ENCODE measurements at places on chromosomes 7 and 10. TPM values are rescaled to one million over a fixed set of nuclear protein-coding genes. Genes with fewer than 3 reads are reported as not detected.

DNA sequence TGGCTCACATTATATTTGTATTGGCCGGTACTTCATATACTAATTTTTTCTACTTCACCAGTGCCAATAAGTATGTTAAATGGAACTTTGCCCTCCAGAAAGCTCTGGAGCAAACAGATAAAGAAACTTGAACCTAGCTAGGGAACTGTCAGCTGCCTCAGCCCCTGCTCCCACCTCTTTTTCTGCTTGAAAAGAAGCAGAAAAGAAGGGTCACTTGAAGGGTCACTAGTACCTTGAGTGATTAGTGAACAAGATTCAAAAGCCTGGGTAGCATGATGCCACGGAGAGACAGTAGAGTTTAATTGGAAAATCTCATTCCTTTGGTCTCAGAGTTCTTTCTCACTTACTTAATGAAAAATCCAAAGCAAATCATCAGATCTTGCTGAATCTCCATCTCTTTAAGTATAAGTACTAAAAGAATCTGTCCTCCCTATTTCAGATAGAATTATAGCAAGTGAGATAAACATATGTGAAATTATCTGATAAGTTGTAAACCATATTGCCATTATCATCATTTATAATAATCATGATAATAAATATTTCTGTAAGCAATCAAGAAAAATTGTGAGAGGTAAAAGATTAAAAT lies 47.7 kb downstream of the PTN start:
- H3K27ac ChIP-seq, result no peak overlapping the region
- DNase-seq, result no peak
- H3K36me3 ChIP-seq, result no peaks in the 10 kb centered on the region
- H3K4me1 ChIP-seq, result no peaks in the 10 kb centered on the region
- H3K4me3 ChIP-seq, result no peak overlapping the region

- DNase-seq, result no peak
- peaks cover 3% of the 10 kb centered on the region for H3K27me3 ChIP-seq
- no peaks in the 10 kb centered on the region for H3K4me1 ChIP-seq
- no peak overlapping the region for H3K4me3 ChIP-seq
- H3K27ac ChIP-seq, result no peak overlapping the region
Observed at GRCh38 chr10:21293518-21294356, 231.7 kb downstream of the SKIDA1 start.

GRCh38 chr7:129923709-129924108 lies 29.1 kb downstream of the UBE2H start:
- no peak overlapping the region for H3K27ac ChIP-seq
- no peaks in the 10 kb centered on the region for H3K27me3 ChIP-seq
- H3K4me3 ChIP-seq, result no peak overlapping the region
- H3K36me3 ChIP-seq, result peaks cover 18% of the 10 kb centered on the region

DNA sequence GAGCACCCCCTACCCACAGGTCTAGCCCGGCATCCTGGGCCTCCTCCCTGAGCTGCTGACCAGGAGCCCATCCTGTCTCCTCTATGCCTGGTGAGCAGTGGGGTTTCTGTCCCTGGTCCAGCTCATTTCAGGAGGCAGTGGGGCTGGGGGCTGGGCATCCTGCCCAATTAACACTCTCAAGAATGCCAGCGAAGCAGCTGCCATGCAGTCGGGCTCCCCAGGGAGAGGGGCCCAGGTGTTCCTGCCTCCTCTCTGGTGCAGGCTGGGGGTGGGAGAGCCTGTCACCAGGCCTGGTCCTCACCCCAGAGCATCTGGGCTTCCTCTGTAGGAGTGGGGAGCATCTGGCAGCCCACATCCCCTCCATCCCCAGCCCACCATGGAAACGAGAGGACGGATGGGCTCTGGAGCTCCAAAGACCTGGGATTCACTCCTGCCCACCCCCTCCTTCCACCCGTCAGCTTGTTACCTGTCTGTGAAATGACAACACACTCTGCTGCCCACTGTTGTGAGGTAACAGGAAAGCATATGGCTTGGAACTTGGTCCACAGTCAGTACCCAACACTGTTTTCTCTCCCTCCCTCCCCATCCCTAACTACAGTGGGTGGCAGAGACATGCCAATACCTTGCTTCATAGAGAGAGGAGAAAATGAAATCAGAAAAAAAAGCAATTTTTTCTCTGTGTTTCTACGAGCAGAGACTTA lies 69.1 kb downstream of the SLIT1 start:
- H3K4me3 ChIP-seq, result no peak overlapping the region
- no peaks in the 10 kb centered on the region for H3K27me3 ChIP-seq
- H3K36me3 ChIP-seq, result no peaks in the 10 kb centered on the region
- H3K4me1 ChIP-seq, result no peaks in the 10 kb centered on the region

The KAZALD1 gene
- total RNA-seq, result not detected

The PROSER2 gene
- 1.3 TPM for total RNA-seq

The EN2 gene
- not detected for total RNA-seq

The TMEM26 gene
- not detected for total RNA-seq

DNA sequence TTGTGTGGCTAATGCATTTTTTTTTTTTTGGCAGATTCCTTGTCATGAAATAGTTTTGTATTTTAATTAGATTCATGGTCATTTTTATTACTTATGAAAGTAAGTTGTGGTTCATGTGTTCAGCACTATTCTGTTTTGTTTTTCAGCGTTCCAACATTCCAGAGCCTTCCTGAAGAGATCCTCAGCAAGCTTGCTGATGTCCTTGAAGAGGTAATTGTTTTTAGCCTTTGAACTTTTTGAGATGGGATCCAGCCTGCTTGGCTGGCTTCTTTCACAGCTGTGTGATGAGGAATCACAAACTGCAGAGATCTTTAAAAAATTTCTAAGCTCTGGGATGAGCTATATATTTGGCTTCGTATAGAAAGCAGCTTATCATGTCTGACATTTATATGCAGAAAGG lies 208.0 kb upstream of the CSTF2T start:
- H3K36me3 ChIP-seq, result no peaks in the 10 kb centered on the region
- H3K4me1 ChIP-seq, result no peaks in the 10 kb centered on the region
- H3K27me3 ChIP-seq, result no peaks in the 10 kb centered on the region
- no peak overlapping the region for H3K27ac ChIP-seq
- no peak for DNase-seq

DNA sequence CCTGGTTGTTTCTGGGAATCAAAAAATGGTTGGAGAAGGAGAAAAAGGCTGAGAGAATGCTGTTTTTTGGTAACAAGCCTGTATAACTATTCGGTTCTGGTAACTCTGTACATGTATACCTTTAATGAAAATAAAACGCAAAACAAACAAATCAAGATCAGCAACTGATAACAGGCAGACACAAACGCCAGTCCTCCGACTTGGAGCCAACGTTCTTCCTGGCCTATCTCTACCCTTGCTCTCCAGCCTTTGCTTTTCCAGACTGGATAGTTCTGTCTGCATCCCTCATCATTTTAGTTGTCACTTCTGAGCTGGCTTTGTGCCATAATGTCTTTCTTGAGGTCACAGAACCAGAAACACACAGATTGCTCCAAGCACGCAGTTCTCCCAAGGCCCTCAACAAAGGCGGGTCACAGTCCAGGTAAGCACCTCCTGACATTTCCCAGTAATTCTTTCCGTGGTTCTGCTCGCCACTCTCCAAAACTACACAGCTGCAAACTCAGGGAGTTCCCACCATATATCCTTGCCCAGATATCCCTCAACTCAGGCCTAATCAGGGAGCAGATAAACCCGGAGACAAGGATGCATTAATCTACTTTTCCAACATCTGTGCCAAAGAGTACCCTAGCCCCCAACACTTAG lies 20.2 kb downstream of the HIP1 start:
- H3K36me3 ChIP-seq, result no peaks in the 10 kb centered on the region
- no peak for DNase-seq
- H3K27me3 ChIP-seq, result no peaks in the 10 kb centered on the region
- no peak overlapping the region for H3K4me3 ChIP-seq
- no peaks in the 10 kb centered on the region for H3K4me1 ChIP-seq

The GIMAP5 gene
- 37.4 TPM for total RNA-seq

The SCIN gene
- not detected for total RNA-seq

GRCh38 chr7:89029864-89030263 lies 234.3 kb upstream of the TEX47 start:
- H3K4me3 ChIP-seq, result no peak overlapping the region
- DNase-seq, result no peak
- no peaks in the 10 kb centered on the region for H3K36me3 ChIP-seq
- H3K4me1 ChIP-seq, result no peaks in the 10 kb centered on the region
- no peak overlapping the region for H3K27ac ChIP-seq

- H3K4me3 ChIP-seq, result no peak overlapping the region
- H3K4me1 ChIP-seq, result no peaks in the 10 kb centered on the region
- no peak overlapping the region for H3K27ac ChIP-seq
- DNase-seq, result no peak
- H3K36me3 ChIP-seq, result no peaks in the 10 kb centered on the region
Observed at GRCh38 chr7:70855373-70855772, 276.6 kb upstream of the GALNT17 start.

The MSRB2 gene
- total RNA-seq, result 1.3 TPM

The FAM25C gene
- not detected for total RNA-seq

The MKX gene
- not detected for total RNA-seq

DNA sequence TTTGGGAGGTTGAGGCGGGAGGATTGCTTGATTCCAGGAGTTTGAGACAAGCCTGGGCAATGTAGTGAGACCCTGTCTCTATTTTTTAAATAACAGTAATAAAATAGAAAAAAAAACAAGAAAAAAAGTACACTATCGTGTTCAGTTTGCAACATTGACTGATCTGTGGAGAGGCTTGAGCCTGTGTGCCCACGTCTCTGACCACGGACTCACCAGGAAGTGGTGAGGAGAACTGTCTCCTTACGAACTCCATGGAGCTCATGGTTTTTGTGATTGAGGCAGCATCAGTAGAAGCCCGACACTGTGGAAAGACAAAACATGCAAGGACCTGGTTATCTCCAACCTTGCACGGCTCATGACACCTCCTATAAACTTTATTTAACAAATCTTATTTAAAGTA lies 23.9 kb upstream of the DNAJB6 start:
- no peaks in the 10 kb centered on the region for H3K36me3 ChIP-seq
- no peak for DNase-seq
- H3K27ac ChIP-seq, result no peak overlapping the region

GRCh38 chr7:4725014-4725849 lies 43.1 kb downstream of the FOXK1 start:
- H3K4me1 ChIP-seq, result peaks cover 16% of the 10 kb centered on the region
- no peaks in the 10 kb centered on the region for H3K27me3 ChIP-seq
- H3K4me3 ChIP-seq, result peak overlapping the region; percentile 37
- H3K36me3 ChIP-seq, result peaks cover 16% of the 10 kb centered on the region

DNA sequence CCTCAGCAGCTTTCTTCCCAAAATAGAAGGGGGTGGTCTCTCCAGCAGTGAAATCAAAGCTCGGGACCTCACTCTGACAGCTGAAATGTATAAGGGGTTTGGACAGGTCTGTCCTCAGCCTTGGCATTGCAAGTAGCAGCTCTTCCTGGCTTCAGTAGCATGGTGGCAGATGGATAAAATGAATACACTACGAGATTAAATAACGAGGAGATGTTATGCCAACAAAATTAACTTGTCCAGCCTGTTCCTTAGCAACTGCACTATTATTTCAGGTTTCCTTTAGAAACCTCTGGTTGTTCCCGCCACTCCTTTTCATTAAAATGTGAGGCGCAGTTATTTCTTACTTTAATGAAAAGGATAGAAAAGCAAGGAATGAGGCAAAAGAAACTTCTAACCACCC lies 24.9 kb downstream of the PRLHR start:
- H3K27ac ChIP-seq, result no peak overlapping the region
- DNase-seq, result no peak
- no peaks in the 10 kb centered on the region for H3K27me3 ChIP-seq
- H3K4me3 ChIP-seq, result no peak overlapping the region
- H3K36me3 ChIP-seq, result no peaks in the 10 kb centered on the region
- no peaks in the 10 kb centered on the region for H3K4me1 ChIP-seq

The ANLN gene
- 2.8 TPM for total RNA-seq

- no peak overlapping the region for H3K27ac ChIP-seq
- no peak overlapping the region for H3K4me3 ChIP-seq
- H3K36me3 ChIP-seq, result no peaks in the 10 kb centered on the region
- H3K4me1 ChIP-seq, result no peaks in the 10 kb centered on the region
- no peak for DNase-seq
- H3K27me3 ChIP-seq, result no peaks in the 10 kb centered on the region
Observed at GRCh38 chr7:141320287-141320686, 230.9 kb upstream of the AGK start.

The TRPV5 gene
- total RNA-seq, result not detected

DNA sequence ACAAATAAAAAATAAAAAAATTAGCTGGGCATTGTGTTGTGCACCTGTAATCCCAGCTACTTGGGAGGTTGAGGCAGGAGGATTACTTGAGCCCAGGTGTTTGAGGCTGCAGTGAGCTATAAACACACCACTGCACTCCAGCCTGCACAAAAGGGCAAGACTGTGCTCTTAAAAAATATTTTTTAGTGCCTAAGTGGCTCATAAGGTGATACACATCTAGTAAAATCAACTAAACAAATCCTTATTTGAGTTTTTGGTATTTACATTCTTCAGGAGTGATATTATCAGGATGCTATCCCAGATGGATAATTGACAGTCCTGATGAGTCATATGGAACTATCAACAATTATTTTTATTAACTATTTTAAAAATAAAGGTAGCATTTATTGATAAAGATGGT lies 93.9 kb downstream of the EXOC6 start:
- H3K27me3 ChIP-seq, result no peaks in the 10 kb centered on the region
- H3K4me1 ChIP-seq, result no peaks in the 10 kb centered on the region
- H3K27ac ChIP-seq, result no peak overlapping the region
- no peak for DNase-seq
- H3K4me3 ChIP-seq, result no peak overlapping the region
- peaks cover 4% of the 10 kb centered on the region for H3K36me3 ChIP-seq

The GPR26 gene
- total RNA-seq, result not detected

The ITGB8 gene
- 2.1 TPM for total RNA-seq

GRCh38 chr10:4545062-4545461 lies 280.9 kb upstream of the AKR1E2 start:
- H3K36me3 ChIP-seq, result no peaks in the 10 kb centered on the region
- H3K27ac ChIP-seq, result no peak overlapping the region
- no peak for DNase-seq
- H3K4me1 ChIP-seq, result no peaks in the 10 kb centered on the region
- no peaks in the 10 kb centered on the region for H3K27me3 ChIP-seq
- H3K4me3 ChIP-seq, result no peak overlapping the region

- H3K27me3 ChIP-seq, result no peaks in the 10 kb centered on the region
- H3K27ac ChIP-seq, result no peak overlapping the region
- no peaks in the 10 kb centered on the region for H3K4me1 ChIP-seq
- no peaks in the 10 kb centered on the region for H3K36me3 ChIP-seq
- no peak for DNase-seq
Observed at GRCh38 chr7:101502466-101503098, 126.5 kb downstream of the MYL10 start.

GRCh38 chr7:15602236-15602635 lies 40.4 kb upstream of the AGMO start:
- H3K4me3 ChIP-seq, result no peak overlapping the region
- no peaks in the 10 kb centered on the region for H3K4me1 ChIP-seq
- no peaks in the 10 kb centered on the region for H3K36me3 ChIP-seq
- no peak for DNase-seq
- H3K27me3 ChIP-seq, result no peaks in the 10 kb centered on the region
- no peak overlapping the region for H3K27ac ChIP-seq

DNA sequence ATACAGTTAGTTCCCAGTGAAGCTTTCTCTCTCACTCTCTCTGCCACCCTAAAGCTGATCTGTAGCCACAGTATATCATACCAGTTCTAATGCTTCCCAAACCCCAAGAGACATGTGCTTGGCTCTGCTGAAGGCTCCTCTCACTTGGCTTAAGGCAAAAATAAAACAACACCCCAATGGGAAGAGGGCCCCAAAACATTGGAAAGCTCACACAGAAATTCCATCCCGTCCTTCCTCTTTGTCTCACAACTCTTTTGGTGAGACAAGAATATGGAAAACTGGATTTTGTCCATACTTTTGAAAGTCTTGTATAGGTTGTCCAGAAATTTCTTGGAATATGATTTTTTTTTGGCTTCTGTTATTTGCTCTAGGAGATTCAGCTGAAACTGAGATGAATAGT lies 56.1 kb upstream of the WNT16 start:
- H3K27me3 ChIP-seq, result peaks cover 4% of the 10 kb centered on the region
- H3K4me3 ChIP-seq, result no peak overlapping the region
- no peaks in the 10 kb centered on the region for H3K4me1 ChIP-seq
- DNase-seq, result no peak
- H3K27ac ChIP-seq, result no peak overlapping the region
